ENCODE measurements at places on chromosomes 6 and 20. TPM values are rescaled to one million over a fixed set of nuclear protein-coding genes. Genes with fewer than 3 reads are reported as not detected.

CPXM1 gene
- total RNA-seq = 0.19 TPM

C6orf58 gene
- 0.38 TPM for total RNA-seq

SEL1L2 gene
- total RNA-seq = not detected

LTA gene
- total RNA-seq = not detected

FAM120B gene
- total RNA-seq = 15.4 TPM

PNRC1 gene
- 105 TPM for total RNA-seq

MLN gene
- total RNA-seq = not detected

OLIG3 gene
- not detected for total RNA-seq

MRAP2 gene
- total RNA-seq = 3.6 TPM

RIOK1 gene
- 16.9 TPM for total RNA-seq

POM121L2 gene
- not detected for total RNA-seq

Data from vein endothelial cell (primary cell).